ENCODE measurements at places on chromosomes 1 and 21. TPM values are rescaled to one million over a fixed set of nuclear protein-coding genes. Genes with fewer than 3 reads are reported as not detected.

DNA sequence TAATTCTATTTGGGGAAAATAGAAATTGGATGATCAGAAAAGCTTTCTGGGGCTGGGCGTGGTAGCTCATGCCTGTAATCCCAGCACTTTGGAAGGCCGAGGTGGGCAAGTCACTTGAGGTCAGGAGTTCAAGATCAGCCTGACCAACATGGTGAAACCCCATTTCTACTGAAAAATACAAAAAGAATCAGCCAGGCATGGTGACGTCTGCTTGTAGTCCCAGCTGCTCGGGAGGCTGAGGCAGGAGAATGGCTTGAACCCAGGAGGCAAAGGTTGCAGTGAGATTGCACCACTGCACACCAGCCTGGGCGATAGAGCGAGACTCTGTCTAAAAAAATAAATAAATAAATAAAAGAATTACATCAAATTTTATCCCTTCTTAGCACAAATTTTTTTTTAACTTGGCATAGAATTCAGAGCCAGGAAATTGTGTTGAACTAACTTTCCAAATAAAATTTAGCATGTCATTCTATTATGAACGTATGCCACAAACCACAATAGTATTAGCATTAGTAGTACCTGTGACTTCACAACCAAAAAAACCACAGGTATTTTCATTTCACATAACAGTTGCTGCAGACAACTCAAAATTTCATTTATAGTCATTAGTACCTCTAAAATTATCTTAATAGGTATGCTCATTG is 4.5 kb upstream of the ANKRD13C start:
- no peak for DNase-seq

GRCh38 chr1:116409751-116410191 is 36.7 kb downstream of the ATP1A1 start:
- no peak for DNase-seq

DNA sequence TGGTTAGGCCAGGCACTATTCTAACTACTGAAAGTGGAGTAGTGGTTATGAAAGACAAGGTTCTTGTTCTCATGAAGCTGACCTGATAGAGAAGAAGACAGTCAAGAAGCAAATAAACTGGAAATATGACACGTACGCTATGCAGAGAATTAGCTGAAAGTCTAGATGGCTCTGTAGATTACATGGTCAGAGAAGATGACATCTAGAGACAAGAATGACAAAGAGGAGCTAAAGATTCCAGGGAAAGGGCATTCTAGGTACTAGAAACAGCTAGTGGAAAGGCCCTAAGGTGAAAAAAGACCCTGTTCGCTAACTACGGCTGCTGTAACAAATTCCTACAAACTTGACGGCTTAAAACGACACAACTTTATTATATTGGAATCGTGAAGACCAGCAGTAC is 68.0 kb upstream of the NRIP1 start:
- no peak for DNase-seq

DNA sequence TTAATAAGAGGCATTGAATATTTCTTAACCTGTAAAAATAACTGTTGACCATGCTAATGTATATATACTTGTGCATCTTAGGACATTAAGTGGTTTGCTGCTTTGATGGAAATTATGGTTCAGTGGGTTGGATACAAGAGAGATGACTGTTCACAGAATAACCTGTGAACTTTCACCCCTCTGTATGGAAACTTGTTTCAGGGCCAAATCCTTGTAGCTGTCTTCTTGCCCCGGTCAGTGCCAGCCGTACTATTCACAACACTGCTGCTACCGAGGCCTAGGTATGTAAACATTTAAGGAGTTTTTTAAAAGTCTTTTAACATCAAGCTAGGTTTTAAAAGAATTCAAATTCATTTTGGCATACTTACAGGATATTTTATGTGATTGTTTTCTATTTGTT is 16.1 kb downstream of the DONSON start:
- no peak for DNase-seq

Gene IL20
- polyA plus RNA-seq = not detected

DNA sequence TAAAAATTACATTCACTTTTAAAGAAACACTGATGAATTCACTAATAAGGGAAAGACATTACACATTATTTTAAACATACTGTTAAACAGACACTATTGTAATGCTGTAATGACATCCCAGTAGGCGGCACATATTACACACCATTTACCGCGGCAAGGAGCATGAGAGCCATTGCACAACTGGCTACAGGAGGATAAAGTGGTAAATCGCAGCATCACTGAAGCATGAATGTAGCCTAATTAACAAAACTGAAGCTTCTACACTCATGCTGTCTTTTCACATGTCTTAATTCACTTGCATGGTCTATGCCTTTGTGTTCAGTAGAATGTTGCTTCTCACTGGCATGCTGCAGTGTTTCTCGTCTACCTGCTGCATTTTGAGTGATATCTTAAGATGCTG is 1046.0 kb downstream of the MRPL39 start:
- no peak for DNase-seq

DNA sequence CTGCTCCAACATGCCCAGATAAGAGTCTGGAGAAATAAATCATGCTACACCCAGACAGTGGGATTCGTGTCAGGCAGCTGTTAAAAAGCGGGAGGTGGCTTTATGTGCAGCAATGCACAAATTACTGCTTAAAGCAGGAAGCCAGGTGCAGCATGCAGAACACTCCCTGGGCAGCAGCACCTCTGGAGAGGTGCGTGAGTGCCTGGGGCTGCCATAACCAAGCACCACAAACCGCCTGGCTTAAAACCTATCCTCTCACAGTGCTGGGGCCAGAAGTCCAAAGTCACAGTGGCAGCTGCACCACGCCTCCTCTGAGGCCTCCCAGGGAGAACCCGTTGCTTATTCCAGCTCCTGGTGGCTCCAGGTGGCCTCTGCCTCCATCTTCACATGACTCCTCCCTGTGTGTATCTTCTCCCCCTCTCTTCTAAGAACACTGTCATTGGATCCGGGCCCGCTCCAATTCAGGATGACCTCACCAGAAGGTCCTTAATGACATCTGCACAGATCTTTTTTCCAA is 115.6 kb downstream of the SIK1 start:
- no peak for DNase-seq

DNA sequence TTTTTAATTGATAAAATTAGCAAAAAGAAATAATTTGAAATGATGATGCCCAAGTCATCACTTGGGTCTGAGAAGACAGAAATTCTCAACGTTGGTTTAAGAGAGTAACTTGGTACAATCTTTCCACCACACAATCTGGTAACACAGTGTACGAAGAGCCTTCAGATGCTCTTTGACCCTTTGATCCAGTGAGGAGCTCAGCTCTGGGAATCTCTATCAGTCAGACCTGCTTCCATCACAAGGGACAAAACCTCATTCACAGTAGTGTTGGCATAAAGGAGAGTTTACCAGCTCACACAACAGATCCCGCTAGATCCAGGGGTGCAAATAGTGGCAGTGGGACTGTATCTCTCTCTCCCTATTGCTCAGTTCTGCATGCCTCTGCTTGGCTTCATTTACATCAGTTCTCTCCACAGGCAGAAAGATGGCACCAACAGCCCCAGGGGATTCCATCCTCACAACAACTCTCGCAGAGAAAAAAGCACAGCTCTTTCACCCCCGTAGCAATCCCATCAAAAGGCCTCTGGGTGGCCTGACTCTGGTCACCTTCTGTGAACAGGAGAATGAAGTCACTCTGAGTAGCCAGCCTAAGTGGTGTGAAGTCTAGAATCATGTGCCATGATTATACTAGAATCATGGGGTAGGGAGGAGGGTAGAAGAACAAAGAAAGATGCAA is 119.7 kb downstream of the ZNF281 start:
- no peak for DNase-seq

GRCh38 chr1:163632269-163632668 is 310.5 kb downstream of the NUF2 start:
- no peak for DNase-seq

Gene MASP2
- 12.8 TPM for polyA plus RNA-seq

DNA sequence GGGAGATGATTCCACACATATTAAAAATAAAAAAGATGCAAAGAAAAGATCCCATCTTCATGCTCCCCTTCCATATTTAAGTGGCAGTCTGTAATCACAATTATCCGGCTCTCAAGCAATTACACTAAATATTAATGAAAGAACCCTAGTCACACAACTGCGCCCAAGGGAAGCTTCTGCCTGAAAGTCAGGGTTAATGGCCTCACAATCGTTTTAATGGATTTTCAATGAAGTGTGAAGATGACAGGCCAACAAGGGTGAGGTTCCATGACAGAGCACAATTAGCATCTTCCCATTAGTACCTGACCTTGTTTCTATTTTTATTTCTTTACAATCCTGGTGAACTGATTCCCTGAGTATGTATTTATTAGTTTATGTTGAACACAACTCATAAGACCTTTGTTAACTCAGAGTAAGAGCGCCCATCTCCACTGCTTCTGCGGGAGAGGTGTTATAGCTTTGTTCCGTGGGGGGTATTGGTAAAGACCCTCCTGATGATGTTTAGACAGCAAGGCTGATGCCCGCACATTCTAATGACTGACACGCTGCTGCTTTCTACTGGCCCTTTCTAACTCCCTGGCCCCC is 80.9 kb downstream of the IER5 start:
- DNase-seq = no peak

- DNase-seq = peak; percentile 18
Observed at GRCh38 chr1:17653728-17654351, 101.3 kb upstream of the ACTL8 start.

DNA sequence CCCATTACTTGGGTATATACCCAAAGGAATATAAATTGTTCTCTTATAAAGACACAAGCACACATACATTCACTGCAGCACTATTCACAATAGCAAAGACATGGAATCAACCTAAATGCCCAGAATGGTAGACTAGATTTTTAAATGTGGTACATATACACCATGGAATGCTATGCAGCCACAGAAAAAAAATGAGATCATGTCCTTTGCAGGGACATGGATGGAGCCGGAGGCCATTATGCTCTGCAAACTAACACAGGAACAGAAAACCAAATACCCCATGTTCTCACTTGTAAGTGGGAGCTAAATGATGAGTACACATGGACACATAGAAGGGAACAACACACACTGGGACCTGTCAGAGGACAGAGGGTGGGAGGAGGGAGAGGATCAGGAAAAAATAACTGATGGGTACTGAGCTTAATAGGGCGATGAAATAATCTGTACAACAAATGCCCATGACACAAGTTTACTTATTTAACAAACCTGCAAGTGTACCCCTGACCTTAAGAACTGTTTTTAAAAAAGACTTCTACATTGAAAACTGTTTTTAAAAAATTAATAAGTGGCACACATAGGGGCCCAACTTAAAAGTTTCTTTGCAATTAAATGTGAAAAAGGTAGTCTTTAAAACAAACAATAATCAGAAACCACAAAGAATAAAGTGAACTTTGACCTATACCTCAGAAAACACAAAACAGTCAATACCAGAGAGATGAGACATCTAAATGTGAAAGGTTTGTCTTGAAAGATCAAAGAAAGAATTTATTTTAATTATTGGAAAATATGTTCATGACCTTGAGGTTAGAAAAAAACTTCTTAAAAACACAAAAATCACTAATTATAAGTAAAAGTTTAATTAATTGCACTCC is 75.2 kb downstream of the CDC42BPA start:
- no peak for DNase-seq

- no peak for DNase-seq
Observed at GRCh38 chr1:118944133-118944532, 44.0 kb downstream of the TBX15 start.

Gene WNT9A
- polyA plus RNA-seq = 1.3 TPM

DNA sequence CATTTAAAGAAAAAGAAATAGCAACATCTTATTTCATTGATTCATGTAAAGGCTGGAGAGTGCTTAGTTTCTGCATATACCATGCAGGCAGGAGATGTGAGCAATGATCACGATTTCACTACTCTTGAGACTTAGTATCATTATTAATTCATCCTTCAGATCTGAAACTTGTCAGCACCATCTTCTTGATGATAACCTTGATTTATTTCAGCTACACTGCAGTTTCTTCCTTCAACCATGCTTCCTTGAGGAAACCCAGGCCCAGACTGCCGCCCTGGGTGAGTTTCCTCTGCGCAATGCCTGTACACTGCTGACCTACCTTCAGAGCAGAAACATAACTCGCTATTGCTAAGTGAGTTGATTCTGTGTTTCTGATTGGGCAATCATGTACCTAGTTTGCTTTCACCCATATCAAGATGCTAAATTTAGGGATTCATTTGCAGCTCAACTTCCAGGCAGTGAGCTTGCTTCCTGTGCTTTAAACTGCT is 13.5 kb upstream of the BCL10 start:
- DNase-seq = no peak

- DNase-seq = no peak
Observed at GRCh38 chr1:33048426-33048825, 11.7 kb upstream of the AK2 start.

Gene CLEC20A
- 0.30 TPM for polyA plus RNA-seq

GRCh38 chr1:51072651-51073050 is 29.4 kb upstream of the C1orf185 start:
- no peak for DNase-seq

GRCh38 chr1:214718724-214719123 is 115.7 kb downstream of the CENPF start:
- no peak for DNase-seq

Gene KCNE2
- 1.8 TPM for polyA plus RNA-seq

DNA sequence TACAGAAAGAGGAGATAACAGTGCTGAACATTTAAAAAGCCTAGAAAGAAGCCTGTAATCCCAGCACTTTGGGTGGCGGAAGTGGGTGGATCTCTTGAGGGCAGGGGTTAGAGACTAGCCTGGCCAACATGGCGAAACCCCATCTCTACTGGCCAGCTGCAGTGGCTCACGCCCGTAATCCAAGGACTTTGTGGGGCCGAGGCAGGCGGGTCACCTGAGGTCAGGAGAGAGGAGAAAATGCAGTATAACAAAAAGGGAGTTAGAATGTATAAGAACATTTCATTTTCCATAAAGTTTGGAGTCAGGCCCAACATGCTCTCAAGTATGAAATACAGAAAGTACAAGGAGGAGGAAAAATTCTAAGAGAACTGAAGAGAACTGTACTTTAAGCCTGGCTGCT is 134.5 kb downstream of the SMYD3 start:
- peak; percentile 32 for DNase-seq

GRCh38 chr1:45012639-45013278 is 705 bp downstream of the UROD start:
- DNase-seq = peak; percentile 35

Gene SLAMF9
- not detected for polyA plus RNA-seq

All from left kidney (tissue), 8 donors.